ENCODE measurements at places on chromosomes 16 and 17. TPM values are rescaled to one million over a fixed set of nuclear protein-coding genes. Genes with fewer than 3 reads are reported as not detected.

The MRPL38 gene
- polyA plus RNA-seq, result 74.0 TPM

The GRB2 gene
- 95.1 TPM for polyA plus RNA-seq

The NGFR gene
- polyA plus RNA-seq, result 0.11 TPM

The KIF2B gene
- not detected for polyA plus RNA-seq

The ITGB3 gene
- polyA plus RNA-seq, result 0.62 TPM

The OR1E1 gene
- polyA plus RNA-seq, result not detected

The PTGES3L gene
- polyA plus RNA-seq, result 10.9 TPM

The KREMEN2 gene
- 7.5 TPM for polyA plus RNA-seq

DNA sequence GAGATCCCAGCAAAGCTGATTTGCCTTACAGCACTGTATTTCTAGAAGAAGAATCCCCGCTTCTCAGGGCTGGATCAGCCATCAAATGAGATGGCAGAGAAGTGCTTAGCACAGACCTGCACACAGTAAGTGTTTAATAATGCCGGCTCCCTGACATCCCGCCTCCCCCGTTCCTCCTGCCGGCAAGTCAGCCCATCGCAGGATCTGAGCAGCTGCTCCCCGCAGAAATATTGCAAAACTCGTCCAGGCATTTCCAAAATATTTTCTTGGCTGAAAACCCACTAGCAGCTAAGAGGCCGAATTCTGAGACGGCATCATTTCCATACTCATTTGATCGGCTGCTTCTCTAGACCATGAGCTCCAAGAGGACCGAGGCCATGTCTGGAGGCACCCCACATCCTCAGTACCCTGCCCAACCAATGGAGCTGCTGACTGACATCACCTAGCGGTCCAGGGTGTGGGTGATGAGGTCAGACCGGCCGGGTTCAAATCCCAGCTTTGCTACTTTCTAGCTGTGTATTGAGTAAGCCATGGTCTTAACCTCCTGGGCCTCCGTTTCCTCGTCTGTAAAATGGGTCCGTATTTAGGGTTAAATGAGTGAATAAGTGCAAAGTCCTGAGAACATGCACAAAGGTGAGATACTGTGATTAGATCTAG, 251.5 kb downstream of the KATNIP start:
- no peak overlapping the region for H3K27ac ChIP-seq
- no peak overlapping the region for H3K4me3 ChIP-seq
- H3K36me3 ChIP-seq, result no peaks in the 10 kb centered on the region
- DNase-seq, result no peak
- peaks cover 3% of the 10 kb centered on the region for H3K27me3 ChIP-seq

DNA sequence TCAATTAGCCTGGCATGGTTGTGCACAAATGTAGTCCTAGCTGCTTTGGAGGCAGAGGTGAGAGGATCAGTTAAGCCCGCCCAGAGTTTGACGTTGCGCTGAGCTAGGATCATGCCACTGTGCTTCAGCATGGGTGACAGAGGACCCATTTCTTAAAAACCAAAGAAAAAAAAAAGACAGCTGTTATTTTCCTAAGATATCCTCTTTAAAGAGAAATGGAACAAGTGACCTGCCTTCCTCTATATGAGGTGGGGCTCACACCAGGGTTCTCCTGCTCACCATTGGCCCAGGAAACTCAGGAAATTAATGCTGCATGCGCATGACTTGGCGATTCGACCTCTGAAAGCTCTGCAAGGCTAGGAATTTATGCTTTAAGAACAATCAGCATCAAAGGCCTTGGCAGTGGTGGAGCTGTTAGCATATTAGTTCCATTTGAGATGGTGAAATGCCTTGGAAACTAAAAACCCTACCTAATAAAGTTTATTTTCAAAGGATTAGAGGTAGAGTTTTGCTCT, 108.3 kb downstream of the RBFOX1 start:
- no peaks in the 10 kb centered on the region for H3K4me1 ChIP-seq
- DNase-seq, result no peak
- no peak overlapping the region for H3K4me3 ChIP-seq
- no peaks in the 10 kb centered on the region for H3K36me3 ChIP-seq

- no peaks in the 10 kb centered on the region for H3K36me3 ChIP-seq
- peaks cover 7% of the 10 kb centered on the region for H3K4me1 ChIP-seq
- DNase-seq, result peak; percentile 44
- H3K27me3 ChIP-seq, result no peaks in the 10 kb centered on the region
Observed at GRCh38 chr16:9007177-9007794, 43.6 kb upstream of the USP7 start.

DNA sequence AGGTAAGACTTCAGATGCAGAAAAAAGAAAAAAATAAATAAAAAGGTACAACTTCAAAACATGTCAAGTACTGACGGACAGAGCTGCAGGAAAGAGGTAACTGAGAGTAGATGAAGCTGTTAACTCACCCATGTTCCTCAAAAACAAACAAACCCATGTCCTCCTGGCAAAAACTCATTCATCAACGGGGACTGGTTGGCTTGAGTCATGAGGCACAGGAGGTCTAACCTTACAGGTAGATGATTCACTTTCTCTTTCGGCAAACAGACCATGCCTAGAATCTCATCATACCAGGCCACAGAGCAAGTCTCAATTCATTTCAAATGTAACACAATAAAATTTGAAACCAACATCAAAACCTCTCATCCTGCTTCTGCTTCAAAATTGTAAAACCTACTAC, 12.3 kb upstream of the FASN start:
- H3K27me3 ChIP-seq, result no peaks in the 10 kb centered on the region
- H3K4me1 ChIP-seq, result peaks cover 45% of the 10 kb centered on the region
- DNase-seq, result no peak
- H3K27ac ChIP-seq, result no peak overlapping the region
- no peak overlapping the region for H3K4me3 ChIP-seq
- peaks cover 15% of the 10 kb centered on the region for H3K36me3 ChIP-seq

DNA sequence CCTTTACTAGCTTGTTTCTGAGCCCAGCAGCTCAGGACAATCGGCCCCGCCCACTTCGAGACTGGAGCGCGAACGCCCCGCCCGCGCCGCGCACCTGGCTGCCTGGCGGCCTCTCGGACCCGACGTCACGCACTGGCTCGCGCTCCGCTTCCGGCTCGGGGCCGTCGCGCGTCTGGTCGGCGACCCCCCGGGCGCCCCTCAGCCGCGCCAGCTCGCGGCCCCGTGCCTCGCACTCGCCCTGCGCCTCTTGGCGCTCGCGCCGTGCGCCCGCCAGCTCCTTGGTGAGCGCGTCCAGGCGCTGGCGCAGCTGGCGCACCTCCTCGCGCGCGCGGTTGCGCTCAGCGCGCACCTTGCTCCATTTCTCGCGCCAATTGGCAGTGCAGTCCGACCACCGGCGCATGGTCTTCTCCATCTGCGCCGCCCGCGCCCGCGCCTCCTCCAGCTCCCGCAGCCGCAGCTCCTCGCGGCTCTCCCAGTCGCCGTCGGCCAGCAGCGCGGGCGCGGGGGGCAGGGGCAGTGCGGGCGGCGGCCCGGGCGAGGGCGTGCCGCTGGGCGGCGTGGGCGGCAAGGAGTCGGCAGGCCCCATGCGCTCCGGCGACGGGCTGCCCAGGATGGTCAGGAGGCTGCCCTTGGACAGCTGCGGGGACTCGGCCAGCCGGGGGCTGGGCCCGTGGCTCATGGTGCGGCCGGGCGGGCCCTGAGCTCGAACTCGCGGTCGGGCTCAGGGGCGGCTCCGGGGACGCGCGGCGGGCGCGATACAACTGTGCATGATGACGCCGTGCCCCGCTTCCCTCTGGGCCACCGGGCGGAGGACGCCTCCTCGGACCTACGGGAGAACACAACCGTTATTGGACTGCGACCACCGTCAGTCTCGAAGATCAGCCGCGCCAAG, 7.6 kb downstream of the CCDC102A start:
- H3K27me3 ChIP-seq, result no peaks in the 10 kb centered on the region
- H3K4me1 ChIP-seq, result peaks cover 44% of the 10 kb centered on the region
- H3K27ac ChIP-seq, result no peak overlapping the region
- DNase-seq, result no peak
- H3K36me3 ChIP-seq, result no peaks in the 10 kb centered on the region

GRCh38 chr16:86221085-86221484, 289.2 kb upstream of the FOXF1 start:
- no peak overlapping the region for H3K4me3 ChIP-seq
- no peaks in the 10 kb centered on the region for H3K4me1 ChIP-seq
- H3K27me3 ChIP-seq, result peaks cover 16% of the 10 kb centered on the region
- no peak for DNase-seq
- no peaks in the 10 kb centered on the region for H3K36me3 ChIP-seq
- no peak overlapping the region for H3K27ac ChIP-seq

- peaks cover 99% of the 10 kb centered on the region for H3K36me3 ChIP-seq
- H3K27me3 ChIP-seq, result no peaks in the 10 kb centered on the region
- no peaks in the 10 kb centered on the region for H3K4me1 ChIP-seq
- no peak for DNase-seq
- no peak overlapping the region for H3K27ac ChIP-seq
Observed at GRCh38 chr16:58578642-58579041, 51.0 kb downstream of the CNOT1 start.

DNA sequence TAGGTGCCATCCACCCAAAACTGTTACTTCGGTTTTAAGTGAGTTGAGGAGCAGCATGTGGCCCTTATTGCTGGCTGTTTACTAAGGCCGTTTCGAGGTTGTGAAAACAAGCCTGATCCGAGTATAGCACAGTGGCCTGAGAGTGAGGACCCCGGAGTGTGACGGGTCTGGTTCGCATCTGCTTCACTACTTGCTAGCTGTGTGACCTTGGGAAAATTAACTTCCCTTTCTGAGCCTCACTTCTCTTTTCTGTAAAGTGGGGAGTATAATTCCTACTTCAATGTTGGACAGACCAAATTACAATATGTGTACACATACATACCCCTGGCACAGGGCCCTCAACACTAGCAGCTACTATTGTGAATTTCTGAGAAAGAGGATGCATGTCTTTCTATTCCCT, 11.7 kb upstream of the HEATR6 start:
- no peaks in the 10 kb centered on the region for H3K27me3 ChIP-seq
- DNase-seq, result no peak
- no peaks in the 10 kb centered on the region for H3K36me3 ChIP-seq
- H3K4me1 ChIP-seq, result peaks cover 10% of the 10 kb centered on the region

DNA sequence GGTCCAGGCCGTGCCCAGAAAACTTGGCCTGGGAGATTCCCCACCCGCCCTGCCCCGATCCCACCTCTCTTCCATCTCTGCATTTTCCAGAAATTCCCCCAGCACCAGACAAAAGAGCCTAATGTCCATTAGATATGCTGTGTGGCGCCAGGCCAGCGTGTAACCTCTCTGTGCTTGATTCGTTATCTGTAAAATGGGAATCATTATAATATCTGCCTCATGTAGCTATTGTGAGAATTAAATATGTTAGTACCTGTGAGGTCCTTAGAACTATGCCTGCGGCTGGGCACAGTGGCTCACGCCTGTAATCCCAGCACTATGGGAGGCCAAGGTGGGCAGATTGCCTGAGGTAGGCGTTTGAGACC, 33.6 kb upstream of the IL21R start:
- H3K27me3 ChIP-seq, result peaks cover 8% of the 10 kb centered on the region
- H3K36me3 ChIP-seq, result no peaks in the 10 kb centered on the region
- no peak overlapping the region for H3K4me3 ChIP-seq
- H3K4me1 ChIP-seq, result peaks cover 11% of the 10 kb centered on the region

DNA sequence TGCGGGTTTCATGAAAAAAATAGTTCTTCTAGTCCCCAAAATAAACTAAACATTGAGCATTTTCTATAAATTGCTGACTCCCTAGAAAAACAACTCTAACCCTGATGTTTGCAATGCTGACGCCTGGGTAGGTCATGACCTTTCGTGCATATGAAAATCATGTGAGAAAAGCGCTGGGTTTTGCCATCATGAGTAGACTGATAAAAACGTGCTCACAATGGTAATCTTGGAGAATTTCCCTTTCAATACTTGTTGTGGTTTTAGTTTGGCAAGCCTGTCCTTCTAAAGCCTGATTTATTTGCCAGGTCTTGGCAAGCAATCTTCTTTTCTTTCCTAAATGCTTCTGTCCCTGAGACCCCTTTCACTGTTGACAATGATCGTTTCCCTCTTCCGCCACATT, 4.0 kb upstream of the CLEC10A start:
- H3K27ac ChIP-seq, result no peak overlapping the region
- H3K4me1 ChIP-seq, result no peaks in the 10 kb centered on the region
- peaks cover 25% of the 10 kb centered on the region for H3K27me3 ChIP-seq
- no peaks in the 10 kb centered on the region for H3K36me3 ChIP-seq
- H3K4me3 ChIP-seq, result no peak overlapping the region

DNA sequence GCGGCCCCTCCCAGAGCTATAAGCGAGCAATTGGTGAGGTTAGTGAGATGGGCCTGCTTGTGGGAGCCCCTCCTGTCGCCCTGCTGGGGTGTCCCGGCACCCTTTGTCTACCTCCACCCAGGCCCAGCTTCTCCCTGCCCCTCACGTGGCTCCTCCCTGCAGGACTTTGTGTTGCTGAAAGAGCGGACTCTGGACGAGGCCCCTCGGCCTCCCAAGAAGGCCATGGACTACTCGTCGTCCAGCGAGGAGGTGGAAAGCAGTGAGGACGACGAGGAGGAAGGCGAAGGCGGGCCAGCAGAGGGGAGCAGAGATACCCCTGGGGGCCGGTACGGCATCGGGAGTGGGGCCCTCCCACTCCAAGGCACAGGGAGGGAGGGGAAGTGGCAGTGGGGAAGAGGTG, 6.1 kb upstream of the C17orf107 start:
- H3K27me3 ChIP-seq, result no peaks in the 10 kb centered on the region
- no peak for DNase-seq
- H3K36me3 ChIP-seq, result peaks cover 74% of the 10 kb centered on the region
- no peak overlapping the region for H3K27ac ChIP-seq
- H3K4me3 ChIP-seq, result no peak overlapping the region
- H3K4me1 ChIP-seq, result peaks cover 18% of the 10 kb centered on the region

- H3K27me3 ChIP-seq, result peaks cover 60% of the 10 kb centered on the region
- H3K36me3 ChIP-seq, result no peaks in the 10 kb centered on the region
- H3K4me3 ChIP-seq, result no peak overlapping the region
- H3K27ac ChIP-seq, result no peak overlapping the region
Observed at GRCh38 chr17:79677646-79678045, 53.1 kb upstream of the ENPP7 start.

DNA sequence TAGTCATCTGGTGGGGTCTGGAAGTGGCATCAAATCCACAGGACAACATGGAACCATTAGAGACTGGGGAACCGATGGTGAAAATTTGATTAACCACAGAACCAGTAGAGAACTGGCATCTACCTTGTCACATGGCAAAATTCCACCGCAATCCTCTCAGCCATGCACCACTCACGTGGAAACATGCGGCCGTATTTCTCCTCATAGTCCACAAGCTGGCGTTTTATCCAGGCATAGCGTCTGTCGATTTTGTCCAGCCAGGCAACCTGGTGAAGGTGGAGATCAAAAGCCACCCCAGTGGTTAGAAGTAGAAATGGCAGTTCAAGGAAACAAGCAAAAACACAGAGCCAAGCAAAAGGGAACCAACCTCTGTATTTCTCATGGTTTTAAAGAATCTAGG, 87.6 kb downstream of the VPS53 start:
- no peak for DNase-seq
- H3K27me3 ChIP-seq, result no peaks in the 10 kb centered on the region
- H3K4me3 ChIP-seq, result no peak overlapping the region
- H3K36me3 ChIP-seq, result peaks cover 35% of the 10 kb centered on the region

- H3K36me3 ChIP-seq, result no peaks in the 10 kb centered on the region
- DNase-seq, result peak; percentile 85
- H3K4me1 ChIP-seq, result peaks cover 44% of the 10 kb centered on the region
- peak overlapping the region; percentile 70 for H3K27ac ChIP-seq
Observed at GRCh38 chr17:2050300-2051060, 4.4 kb upstream of the HIC1 start.
